ENCODE measurements at places on chromosomes 1 and 21.

DNA sequence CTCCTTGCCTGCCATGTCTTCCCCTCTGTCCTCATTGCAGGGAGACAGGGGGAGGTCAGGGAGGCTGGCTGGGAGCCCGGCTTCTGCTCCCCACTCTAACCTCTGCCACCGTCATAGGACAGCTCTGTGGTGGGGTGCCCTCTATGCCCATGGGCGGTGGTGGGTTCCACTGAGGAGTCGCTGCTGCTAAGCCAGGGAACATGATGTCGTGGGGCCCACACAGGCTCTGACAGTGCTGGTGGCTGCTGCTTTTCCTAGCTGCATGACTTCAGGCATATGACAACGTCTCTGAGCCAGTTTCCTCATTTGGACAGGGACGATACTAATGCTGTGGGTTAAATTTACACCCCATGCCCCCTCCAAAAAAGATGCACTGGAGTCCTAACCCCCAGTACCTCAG, 14.7 kb downstream of the KCNA10 start:
- DNase-seq = no peak

- no peak for DNase-seq
Measured at GRCh38 chr21:41318218-41318617, 1.6 kb downstream of the FAM3B start.

GRCh38 chr1:159815926-159816325, 10.7 kb upstream of the SLAMF8 start:
- DNase-seq = no peak

DNA sequence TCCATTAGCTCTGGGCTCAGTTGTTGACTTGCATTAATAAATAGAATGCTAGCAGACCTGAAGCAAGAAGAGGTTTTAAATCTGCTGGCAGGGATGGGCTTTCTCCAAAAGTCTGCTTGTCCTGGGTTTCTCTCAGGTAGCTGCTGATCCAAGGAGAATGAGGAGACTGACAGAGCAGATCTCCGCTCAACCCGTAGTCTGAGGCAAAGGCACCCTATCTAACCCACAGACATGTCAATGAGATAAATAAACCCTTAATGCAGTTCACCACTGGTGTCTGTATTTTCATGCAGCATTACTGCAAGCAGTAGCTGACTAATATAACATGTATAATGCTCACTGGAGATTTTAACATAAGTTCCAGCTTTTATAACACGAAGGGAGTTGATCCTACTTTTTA, 44.1 kb upstream of the RGS21 start:
- DNase-seq = no peak

- DNase-seq = no peak
Measured at GRCh38 chr21:29287383-29287782, 11.3 kb upstream of the BACH1 start.

DNA sequence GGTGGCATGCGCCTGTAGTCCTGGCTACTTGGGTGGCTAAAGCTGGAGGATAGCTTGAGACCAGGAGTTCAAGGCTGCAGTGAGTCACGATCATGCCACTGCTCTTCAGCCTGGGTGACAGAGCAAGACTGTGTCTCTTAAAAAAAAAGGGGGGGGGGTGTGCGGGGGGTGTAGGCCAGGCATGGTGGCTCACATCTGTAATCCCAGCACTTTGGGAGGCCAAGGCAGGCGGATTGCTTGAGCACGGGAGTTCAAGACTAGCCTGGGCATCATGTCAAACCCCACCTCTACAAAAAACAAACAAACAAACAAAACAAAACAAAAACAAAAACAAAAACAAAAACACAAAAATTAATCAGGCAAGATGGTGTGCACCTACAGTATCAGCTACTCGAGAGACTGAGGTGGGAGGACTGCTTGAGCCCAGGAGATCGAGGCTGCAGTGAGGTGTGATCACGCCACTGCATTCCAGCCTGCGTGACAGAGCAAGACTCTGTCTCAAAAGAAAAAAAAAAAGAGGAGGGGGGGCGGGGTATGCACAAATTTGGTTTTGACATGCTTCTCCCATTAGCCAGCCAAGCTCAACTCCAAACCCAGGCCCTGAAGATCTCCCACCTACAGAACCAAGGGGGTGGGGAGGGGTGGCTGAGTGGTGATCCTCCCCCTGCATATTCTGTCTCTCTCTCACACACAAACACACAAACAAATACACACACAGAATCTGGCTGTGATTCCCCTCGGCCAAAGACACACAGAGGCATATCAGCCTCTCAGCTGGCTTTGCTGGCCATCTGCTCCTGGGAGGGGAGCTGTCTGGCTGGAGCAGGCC, 3.1 kb downstream of the PTAFR start:
- no peak for DNase-seq

DNA sequence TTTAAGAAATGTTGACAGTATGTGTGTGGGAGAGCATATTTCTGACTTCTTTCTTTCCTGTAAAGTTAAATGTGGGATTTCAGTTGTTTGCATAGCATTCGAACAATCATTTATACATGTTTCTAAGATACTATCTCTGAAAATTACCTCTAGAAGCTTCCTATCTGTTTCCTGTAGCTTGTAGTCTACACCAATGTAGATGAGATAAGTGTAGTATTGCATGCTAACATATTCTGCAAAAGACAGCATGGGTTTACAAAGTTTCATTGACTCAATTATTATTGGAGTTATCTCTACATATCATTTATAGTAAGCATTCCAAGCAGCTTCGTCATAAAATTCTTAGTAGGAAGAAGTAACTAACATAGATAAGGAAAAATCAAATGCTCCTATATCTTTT, 98.9 kb upstream of the DPYD start:
- no peak for DNase-seq

DNA sequence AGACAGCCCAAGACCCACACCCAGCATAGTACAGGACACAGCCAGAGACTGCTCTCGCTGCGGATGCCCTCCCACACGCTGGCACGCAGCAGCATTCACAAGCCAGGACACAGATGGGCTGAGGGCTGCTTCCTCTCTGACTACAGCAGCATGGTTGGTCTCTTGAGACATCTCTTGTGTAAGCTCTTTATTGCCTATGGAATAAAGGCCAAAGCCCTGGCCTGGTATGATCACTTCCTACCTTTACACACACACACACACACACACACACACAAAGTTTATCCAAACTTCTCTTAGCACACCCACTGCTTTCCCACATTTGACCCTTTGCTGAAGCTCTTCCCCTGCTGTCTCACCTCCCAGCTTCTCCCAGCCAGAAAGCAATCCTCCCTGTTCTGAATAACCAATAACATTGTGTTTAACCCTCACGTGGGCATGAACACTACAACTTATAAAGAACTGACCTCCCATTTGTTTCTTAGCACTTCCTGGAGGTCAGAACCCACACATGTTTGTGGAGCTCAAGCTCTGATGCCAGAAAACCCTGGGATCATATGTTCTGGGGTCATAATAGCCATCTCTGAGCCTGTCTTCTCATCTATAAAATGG, 1.2 kb upstream of the LUZP1 start:
- DNase-seq = no peak

GRCh38 chr21:33212159-33212851, 17.4 kb upstream of the IFNAR2 start:
- no peak for DNase-seq

DNA sequence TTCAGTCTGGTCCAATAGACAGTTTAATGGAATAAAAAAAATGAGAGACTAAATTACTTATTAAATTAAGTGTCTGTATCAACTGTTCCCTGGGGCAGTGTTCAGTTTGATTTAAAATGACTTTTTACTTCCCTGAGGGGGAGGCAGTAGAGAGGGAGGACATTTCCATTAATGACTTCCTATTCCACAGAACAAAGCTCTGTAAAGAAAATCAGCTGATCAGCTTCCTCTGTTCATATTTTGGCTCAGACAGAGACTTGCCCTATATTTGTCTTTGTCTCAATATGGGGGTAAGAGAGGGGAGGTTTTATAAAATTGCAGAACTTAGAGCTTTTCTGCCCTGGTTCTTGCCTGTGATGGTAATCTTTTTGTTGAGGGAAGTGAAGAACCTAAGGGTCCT, 8.4 kb downstream of the CFAP126 start:
- no peak for DNase-seq

DNA sequence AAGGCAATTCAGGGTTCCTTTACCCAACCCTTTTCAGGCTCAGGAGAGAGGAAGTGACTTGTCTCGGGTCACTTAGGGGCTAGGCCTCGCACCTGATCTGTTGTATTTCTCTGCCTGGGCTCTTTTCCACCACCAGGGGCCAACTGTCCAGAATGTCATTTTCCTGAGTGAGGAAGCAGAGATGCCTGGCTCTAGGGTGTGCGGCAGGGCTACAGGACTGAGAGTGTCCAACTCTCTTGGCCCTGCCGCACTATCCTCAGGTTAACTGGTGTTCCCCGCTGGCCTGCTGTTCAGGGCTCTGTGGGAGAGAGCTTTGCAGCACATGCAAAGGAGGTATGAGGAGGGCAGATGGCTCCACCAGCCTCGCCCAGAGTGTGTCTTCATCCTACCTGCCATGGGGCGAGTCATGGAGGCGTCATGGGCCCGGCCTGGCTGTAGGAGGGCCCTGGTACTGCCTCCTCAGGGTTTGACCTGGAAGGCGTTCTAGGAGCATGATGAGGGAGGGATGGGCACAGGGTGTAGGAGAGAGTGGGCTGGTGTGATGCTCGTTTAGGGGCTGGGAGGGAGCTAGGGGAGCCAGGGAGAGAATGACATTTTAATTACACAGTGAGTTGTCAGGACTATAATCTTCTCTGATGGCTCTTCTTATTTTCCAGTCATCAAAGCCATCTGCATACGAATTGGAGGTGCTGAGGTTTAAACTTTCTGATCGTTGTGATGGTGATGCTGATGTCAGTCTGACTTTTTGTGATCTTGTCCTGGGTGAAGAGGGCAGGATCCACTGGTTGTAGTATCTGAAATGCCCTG, 128.3 kb downstream of the NOS1AP start:
- no peak for DNase-seq

DNA sequence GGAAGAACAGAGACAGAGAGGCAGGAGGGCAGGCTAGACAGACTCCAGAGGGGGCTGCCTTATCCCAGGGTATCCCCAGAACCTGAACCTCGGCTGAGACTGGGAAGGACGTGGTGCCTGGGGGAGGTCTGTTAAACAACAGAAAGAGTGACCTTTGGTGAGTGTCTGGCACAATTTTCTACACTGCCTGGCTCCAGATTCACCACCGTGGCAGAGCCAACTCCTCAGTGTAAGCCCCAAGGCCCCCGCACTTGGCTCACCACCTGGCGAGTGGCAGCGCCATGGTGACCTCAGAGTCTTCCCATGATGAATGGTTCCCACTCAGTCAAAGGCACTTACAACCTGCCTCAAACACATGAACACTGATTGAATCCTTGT, 6.5 kb downstream of the RD3 start:
- no peak for DNase-seq

DNA sequence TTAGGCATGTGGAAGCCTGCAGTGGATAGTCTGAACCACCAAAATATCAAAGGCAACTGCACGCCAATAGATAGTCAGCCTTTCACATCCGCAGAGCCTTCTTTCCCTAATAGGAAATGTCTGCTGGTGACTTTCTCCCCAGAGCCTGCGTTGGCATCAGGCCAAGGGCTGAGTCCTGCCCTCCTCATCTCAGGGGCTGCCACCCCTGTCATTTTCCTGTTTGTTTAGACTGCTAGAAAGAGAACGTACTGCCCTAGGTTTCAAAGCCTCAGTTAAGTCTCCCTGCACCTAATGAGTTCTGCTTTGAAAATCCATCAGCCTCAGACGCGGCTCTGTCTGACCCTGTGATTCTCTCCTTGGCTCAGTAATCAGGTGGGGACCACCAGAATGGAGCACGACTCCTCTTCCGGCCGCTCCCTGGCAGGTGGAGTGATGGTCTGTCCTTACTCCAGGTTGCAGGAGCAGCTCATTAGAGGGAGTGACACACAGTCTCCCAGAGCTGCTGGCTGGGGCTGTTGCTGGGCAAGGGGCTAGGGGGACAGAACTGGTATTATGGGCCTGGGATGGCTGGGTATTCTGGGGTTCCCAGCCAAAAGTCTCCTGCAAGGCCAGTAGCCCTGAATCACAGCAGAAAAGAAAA, 27.3 kb downstream of the STUM start:
- DNase-seq = no peak

DNA sequence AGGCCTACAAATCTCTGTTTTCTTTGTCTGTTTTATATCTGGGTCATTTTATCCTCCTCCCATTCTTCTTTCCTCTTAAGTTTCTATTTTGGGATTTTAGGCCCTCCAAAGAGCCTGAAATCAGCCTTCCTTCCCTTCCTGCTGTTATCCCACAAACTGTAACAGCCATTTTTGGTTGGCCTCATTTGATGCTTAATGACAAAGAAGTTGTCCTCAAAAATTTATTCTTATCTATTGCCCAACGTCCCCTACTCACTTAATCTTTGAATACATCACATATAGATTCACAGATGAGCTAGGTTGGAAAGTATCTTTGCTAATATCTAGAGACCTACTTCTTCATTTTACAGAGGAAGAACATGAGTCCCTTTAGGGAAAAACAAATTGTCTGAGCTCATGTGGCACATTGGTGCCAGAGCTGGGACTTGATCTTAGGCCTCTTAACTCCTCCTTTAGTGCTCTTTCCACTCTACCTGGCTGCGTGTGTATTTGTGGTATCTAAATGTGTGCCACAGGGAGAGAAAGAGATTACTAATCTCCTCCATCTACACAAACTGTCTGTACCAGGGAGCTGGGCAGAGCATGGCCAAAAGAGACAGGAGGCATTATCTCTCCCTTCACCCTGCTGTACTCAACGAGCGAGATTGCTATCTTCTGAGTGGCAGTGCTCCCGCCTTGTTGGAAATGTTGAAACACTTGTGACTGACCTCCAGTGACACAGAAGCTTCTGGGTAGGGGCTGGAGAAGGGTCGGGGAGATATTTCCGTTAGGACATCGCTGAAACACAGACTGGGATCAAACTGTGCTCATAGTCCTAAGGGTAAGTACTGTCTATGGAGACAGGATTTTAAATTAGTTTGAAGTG, 30.1 kb downstream of the RHEX start:
- DNase-seq = no peak

- DNase-seq = no peak
Measured at GRCh38 chr1:24364605-24364974, 45.4 kb downstream of the GRHL3 start.

- no peak for DNase-seq
Measured at GRCh38 chr1:151142411-151143056, 3.9 kb downstream of the SEMA6C start.

DNA sequence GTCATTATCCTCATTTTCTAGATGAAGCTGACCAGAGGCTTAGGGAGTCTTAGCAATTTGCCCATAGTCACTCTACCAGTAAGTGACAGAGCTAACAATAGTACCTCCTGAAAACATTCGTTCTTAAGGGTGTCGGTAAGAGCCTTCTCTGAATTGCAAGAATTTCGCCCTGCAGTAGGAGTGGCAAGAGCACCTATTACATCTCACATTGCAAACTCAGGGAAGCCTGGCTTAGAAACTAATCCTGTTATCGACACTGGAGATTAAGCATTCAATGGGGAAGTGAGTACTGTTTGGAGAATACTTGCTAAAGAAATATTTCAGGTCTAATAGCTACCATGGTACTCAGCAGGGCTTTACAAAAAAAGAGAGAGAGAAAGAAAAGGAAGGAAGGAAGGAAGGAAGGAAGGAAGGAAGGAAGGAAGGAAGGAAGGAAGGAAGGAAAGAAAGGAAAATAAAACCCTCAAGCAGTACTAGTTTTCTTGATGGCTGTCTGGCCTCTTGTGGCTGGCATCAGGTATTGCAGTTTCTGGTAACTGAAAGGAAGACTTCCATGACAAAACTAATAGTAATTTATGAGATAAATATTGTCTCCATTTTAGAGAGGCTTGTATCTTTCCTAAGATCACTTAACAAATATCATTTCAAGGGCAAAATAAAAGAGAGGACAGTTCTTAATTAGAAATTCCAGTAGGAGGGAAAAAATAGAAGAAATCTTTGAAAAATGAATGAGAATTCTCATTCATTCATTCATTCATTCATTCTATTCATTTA, 10.4 kb downstream of the C1orf226 start:
- no peak for DNase-seq

Data from activated T-cell treated with anti-CD3 and anti-CD28 coated beads for 24 hours (primary cell).